NCI-H1105 treated with DMSO at 0.1 percent for 48 hours (cell line): ENCODE measurements at places on chromosomes 7 and 10.

DNA sequence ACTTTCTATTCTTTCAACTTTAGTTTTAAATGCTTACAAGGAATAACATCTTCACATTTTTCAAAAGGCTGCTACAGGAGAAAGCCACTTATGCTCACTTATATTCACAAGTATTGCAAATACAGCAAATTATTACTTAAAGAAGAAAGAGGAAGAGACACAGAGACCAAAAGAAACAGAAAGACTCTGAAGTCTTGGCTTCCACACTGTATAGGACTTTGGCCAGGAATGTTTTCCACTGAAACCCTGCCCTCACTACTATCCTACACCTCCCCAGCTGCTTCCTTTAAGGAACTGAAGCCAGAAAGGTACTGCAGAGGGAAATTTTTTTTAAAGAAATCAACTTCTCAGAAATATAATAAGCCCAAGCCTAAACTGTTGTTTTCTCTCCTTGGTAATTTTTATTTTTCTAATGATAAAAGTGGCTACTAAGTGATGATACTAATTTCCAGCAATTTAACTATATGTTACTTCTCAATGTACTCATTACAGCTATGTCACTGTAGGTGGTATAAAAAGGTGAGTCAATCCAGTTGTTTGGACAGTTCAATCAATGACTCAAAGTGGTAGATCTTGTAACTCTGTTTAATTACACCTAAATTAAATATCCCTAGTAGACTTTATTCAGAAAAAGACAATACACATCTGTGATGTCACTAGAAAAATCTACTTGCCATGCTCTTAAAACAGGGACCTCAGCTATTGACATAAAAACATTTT, 231.6 kb downstream of the GRM8 start:
- no peak for DNase-seq

DNA sequence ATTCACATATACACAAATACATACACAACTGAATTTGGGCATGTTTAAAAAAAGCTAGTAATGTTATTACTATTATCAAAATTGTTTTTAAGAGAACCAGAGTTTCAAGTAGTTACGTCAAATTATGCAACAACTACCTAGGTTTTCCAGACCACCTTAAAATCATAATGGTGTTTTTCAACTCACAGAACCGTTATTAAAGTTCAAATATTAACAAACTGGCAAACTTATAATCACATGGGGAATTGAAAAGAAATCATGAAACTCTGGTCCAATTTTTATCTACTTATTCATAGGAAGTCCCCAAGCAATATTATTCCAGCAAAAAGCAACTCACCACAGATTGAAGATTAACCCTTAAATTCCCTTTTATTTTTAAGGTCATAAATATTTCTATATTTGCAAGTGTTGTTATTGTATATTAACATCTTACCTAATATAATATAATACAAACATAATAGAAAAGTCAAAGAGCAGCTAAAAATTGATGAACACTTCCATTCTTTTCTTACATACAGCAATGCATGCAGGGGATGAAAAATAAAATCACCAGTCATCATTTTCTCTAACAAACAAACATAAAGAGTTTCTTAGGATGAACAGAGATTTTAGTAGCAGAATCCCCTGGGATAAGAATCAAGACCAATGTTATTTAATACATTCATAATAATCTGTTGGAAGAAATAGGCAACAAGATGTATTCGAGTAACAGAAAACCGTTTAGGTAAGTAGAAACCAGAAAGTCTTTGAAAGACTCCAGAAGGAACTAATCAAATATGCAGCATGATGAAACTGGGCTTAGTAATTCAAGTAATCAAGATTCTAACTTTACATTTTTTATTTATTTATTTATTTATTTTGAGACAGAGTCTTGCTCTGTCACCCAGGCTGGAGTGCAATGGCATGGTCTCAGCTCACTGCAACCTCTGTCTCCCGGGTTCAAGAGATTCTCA, 391.1 kb downstream of the PARD3 start:
- DNase-seq, result no peak

DNA sequence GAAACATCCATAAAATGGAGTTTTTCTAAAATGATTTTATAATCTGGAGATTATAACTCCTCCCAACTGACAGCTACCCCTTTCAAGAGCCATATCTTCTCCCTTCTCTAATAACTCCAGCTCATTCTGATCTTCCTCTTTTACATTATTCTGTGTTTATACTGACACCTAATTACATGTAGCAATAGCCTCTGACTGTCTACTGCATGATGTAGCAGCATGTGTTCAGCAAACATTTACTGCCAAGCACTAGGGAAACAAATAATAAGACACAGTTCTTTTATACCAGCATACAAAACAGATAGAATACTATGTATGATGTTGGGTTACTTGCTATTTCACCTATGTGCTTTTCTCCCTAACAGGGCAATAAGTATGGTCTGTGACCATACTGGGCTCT, 20.7 kb downstream of the RBM28 start:
- no peak for DNase-seq

DNA sequence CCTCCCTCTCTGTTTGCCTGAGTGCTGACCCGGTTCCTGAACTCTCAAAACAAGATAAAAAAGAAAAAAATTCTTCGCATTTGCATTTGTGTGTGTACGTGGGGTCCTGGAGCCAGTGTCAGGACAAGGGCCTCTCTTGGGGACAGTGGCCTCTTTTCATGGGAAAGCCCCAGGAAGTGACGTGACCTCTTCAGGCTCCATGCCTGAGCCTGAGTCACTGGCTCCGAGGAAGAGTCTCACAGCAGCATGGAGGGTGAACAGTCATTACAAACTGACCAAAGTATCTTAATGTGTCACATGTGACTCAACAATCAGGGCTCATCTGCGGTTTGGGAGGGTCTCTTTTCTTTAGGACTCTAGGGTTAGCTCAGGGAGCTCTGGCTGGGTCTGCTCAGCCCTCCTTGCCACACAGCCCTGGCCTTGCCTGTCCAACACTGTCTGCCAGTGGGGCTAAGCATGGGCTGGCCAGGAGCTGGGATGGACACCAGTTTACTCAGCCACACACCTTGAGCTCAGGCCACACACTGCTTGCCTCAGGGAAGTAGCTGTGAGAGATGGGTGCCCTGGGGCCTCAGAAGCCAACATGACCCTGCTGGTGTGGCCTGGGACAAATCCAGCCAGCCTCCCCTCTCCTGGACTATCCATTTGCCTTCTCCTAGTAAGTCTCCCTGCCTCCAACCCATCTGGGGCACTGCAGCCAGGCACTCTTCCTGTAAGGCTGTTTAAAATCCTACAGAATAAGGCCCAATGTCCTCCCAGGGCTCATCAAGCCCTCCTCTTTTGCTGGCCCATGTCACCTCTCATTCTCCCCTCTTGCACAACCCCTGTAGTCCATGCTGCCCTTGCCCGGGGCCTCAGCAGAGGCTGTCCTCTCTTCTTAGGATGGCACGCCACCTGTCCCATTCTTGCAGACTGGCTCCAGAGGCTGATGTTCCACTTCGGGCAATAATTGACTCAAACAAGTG, 10.5 kb downstream of the TMEM273 start:
- no peak for DNase-seq

- DNase-seq, result no peak
These were observed 280.1 kb downstream of the TCF7L2 start for GRCh38 chr10:113230011-113230610.

GRCh38 chr7:22238354-22239311, 118.3 kb downstream of the RAPGEF5 start:
- no peak for DNase-seq

DNA sequence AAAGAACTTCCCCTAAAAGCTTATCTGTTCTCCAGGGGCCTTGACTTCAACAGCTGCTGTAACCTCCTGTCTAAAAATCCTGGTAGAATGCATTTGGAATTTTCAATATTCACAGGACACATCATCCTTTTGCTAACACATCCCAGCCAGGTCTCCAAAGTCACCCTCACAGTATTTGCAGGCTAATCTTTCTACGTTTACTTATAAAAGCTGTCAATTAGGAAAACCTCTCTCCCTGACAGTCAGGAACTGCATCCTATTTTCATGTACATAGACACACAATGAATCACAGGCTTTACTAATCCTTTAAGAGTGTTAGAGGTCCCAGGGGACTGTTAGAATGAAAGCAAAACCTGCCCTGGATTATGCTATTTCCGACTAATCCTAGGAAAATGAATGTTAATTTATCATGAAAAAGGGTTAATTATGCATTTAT, 102.2 kb downstream of the GFRA1 start:
- DNase-seq, result no peak

- DNase-seq, result no peak
These were observed 829.0 kb downstream of the TNS3 start for GRCh38 chr7:46752881-46753366.

DNA sequence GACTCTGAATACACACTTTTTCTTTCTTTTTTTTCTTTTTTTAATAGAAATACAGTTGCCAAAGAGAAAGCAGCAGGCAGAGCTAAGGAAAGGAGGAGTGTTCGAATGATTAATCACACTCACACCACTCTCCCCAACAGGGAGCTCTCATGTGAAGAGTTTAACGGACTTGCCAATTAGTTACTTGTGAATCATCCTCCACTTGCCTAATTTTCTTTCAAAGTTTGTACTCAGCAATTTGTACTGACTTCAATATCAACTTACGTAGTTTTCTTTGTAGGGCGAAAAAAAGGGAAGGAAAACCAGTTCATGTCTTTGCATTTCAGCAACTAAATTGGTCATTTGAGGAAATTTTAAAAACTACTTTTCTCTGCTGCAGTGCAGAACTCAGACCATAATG, 109.2 kb downstream of the PIP4K2A start:
- DNase-seq, result no peak
